Activated CD8-positive, alpha-beta memory T cell treated with anti-CD3 and anti-CD28 coated beads for 1 hour (primary cell): ENCODE measurements at places on chromosomes 5 and 9.

- DNase-seq: no peak
These were observed 636.1 kb downstream of the KIF4B start for GRCh38 chr5:155649666-155650065.

DNA sequence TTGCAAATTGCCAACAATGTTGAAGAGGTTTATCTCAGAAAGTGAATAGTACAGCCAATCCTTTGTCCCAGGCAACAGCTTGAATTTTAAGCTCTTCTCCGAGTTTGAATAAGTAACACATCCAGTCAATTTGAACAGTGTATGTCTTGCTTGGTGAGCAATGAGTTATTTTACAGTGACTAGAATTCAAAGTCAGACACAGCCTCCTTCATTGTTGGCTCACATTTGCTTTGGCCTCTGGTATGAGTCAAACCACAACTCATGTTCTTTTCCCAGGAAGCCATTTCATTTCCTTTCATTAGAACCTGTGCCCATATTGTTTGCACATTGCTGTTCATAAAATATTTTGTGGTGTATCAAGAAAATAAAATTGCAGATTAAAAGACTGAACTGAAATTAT lies 622.0 kb upstream of the DAB2 start:
- no peak for DNase-seq

DNA sequence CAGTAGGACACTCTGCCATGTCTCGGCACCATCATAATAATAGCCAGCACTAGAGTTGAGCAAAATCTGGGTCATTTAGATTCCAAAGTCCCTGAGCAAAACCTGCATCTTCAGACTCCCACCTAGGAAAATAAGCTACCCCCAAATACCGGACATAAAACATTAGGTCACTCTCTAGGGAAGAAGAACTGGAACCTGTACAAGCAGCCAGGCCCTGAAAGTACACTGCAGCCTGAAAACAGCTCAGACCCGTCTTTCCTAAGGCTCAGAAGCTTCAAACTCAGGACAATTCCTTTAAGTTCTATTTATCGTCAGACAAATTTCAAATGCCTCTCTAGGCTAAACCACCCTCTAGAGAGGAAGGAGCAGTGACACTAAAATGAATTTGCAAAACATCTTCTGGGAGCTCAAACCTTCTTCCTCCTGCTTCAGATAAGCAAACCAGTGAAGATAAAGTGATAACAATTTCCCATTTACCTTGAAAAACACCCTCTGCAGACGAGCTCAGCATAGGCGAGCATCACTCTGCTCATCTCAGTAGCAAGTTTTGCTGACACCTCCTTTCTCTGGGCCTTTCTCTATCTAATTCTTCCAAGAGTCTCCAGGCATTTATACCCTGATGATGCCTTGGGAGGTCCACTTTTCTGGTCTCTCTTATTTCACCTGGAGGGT lies 34.0 kb downstream of the ADAM19 start:
- DNase-seq: no peak

DNA sequence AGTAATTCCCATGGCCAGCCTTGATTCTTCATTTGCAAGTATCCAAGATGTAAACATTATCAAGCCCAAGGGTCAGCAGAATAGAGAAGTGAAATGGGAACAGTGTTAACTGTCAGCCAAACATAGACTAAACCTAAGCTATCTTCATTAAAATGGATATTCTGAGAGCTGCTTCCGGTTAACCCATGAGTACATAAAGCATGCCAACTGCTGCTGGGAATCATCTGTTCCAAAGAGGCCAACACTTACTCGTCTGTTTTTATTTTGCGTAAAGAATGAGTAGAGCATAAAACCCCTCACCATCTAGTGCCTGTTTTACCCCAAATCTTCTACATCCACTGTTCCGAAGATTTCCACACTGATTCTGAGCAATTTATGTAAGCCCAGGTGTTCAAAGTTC lies 257.6 kb downstream of the GLIS3 start:
- no peak for DNase-seq

- DNase-seq: no peak
These were observed 273.4 kb downstream of the KCNN2 start for GRCh38 chr5:114634967-114635901.

DNA sequence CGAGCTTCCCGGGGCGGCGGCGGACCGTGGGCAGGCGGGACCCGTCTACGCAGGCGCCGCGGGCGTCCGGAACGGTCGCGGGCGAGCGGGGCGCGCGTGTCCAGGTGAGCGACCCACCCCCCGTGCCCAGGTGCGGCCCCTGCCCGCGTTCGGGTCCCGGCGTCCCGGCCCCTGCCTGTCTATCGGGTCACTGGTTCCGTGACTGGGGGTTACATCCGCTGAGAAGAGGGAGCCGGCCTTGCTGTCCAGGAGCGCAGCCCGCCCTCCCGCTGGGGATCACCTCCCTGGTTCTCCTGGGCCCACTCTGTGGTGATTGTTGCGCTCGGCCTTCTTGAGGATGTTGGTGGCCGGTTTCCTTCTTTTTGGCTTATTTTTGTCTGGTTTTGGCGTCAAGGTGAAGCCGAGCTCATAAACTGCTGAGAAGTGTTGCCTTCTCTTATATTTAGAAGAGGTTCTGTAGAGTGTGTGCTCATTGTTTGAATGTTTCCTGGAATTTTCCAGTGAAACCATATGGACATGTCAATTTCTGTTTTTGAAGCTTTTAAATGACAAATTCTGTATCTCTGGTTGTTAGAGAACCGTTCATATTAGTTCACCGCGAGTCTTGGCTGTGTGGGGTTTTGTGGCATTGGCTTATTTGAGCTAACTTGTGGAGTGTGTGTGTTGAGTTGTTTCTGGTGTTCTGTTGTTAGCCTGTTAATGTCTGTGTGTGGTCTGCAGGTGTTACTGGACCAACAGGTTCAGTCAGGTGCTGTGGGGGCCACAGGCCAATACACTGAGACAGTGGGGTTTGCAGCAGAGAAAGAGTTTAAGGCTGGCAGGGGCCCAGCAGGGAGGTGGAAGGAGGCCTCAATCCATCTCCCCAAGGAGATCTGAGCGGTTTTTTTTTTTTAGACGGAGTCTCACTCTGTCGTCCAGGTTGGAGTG lies 621 bp downstream of the CEP72 start:
- DNase-seq: no peak

DNA sequence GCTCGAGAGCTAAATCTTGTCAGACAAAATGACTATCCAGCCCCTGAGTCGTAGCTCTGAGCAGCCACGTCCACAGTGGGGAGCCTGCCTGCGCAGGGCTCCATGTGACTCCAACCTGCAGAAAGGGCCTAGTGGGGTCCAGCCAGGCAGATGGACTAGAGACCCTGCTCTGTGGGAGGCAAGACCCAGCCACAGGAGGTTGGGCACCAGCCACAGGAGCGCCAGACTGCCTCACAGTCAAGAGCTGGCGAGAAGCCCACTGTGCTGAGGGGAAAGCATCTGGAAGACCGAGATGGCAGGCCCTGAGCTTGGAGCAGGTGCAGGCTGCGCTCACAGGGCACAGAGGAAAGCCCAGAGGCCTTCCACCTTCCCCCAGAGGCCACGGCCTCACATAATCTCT lies 61.4 kb downstream of the C5orf15 start:
- no peak for DNase-seq
